Fibroblast of skin of right biceps (primary cell): ENCODE measurements at places on chromosomes 16 and 17.

DNA sequence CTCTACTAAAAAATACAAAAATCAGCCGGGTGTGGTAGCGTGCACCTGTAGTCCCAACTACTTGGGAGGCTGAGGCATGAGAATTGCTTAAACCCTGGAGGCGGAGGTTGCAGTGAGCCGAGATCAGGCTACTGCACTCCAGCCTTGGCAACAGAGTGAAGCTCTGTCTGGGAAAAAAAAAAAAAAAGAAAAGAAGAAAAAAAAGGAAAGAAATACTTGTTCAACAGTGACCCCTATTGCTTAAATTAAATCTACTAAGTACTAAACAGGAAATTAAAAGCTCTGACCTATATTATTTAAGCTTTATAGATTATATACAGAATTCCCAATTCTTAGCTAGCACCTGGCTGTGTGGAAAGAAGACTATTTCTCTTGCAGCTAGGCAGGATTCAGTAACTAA lies 48.9 kb downstream of the FBXL20 start:
- no peak for DNase-seq

DNA sequence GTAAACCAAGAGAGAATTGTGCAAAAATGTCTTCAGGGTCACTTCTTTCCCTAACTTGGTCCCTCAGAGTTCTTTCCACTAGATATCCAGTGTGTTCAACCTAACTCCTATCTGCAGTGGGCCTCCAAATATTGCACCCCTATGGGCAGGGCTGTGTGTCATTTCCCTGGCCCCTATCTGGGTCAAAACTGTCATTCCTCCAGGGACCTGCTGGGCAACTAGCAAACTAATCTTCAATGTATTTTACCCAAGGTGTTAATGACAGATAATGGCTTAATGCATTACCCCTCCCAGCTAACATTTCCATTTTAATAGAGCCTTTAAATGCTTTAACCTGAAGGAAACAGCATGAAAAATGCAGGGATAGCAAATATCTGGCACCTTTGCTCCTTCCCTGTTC lies 25.8 kb upstream of the SKAP1 start:
- DNase-seq = no peak

GRCh38 chr17:74759243-74759801 lies 10.9 kb downstream of the NHERF1 start:
- DNase-seq = no peak

DNA sequence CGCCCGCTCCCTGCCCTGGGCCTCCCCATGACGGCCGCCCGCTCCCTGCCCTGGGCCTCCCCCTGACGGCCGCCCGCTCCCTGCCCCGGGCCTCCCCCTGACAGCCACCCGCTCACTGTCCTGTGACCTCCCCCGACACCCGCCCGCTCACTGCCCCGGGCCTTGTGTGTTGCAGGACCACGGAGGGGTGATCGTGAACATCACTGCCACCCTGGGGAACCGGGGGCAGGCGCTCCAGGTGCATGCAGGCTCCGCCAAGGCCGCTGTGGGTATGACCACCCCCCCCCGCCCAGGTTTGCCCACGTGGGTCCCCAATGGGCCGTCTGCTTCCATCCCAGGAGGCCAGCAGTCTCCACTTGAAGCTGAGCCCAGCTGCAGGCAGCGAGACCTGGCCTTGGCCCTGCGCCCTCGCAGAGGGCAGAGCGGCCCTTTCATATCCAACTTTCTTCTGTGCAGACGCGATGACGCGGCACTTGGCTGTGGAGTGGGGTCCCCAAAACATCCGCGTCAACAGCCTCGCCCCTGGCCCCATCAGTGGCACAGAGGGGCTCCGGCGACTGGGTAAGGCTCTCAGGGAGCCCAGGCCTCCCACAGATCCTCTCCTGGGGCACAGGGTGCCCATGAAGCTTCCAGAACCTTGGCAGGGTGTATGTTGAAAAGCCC lies 9.0 kb downstream of the DECR2 start:
- no peak for DNase-seq

- DNase-seq = peak; percentile 4
Measured at GRCh38 chr16:50151756-50152155, 1.4 kb upstream of the TENT4B start.

GRCh38 chr16:56961386-56961785 lies 364 bp upstream of the CETP start:
- no peak for DNase-seq

DNA sequence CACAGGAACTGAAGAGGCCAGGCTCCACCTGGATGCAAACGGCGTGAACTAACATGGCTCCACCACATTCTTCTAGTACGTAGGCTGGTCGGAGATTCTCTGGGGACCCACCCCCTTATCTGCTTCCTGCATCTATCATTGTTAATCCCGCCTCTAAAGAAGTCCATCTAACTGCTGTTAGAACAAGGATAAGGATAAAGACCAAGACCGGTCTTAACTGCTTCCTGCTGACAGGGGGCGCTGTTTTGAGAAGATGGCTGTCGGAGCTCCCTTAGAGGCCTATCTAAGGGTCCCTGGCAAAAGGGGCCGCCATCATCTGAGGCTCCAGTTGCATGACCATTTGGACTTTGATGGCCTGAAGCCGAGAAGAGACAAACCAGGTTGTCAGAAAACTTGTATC lies 25.8 kb upstream of the TNFSF12 start:
- peak; percentile 17 for DNase-seq

GRCh38 chr16:86288716-86289294 lies 221.5 kb upstream of the FOXF1 start:
- no peak for DNase-seq

DNA sequence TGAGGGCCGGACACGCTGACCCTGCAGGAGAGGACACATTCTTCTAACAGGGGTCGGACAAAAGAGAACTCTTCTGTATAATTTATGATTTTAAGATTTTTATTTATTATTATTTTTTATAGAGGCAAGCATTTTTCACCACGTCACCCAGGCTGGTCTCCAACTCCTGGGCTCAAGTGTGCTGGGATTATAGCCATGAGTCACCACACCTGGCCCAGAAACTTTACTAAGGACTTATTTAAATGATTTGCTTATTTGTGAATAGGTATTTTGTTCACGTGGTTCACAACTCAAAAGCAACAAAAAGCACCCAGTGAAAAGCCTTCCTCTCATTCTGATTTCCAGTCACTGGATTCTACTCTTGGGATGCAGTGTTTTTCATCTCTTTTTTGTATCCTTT lies 2.3 kb upstream of the SERPINF1 start:
- no peak for DNase-seq

- DNase-seq = no peak
Measured at GRCh38 chr16:57489229-57489628, 2.9 kb upstream of the DOK4 start.

GRCh38 chr17:27236717-27237315 lies 57.1 kb upstream of the WSB1 start:
- DNase-seq = peak; percentile 59

DNA sequence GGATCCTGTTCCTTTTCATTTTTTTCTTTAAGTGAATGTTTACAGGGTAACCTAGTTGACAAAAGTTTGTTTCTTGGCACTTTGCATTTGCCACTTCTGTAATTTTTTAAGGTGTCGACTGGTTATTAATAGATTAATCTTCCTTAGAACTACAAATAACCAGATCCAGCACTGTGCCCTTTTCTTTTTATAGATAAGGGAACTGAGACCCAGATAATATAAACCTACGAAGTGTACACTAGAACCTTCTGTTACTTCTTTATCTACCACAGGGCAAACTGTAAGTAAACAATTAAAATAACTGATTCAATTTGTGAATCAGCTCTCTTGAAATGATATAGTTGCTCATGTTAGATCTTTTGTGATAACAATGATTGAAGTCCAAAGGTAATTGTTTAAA lies 55.4 kb downstream of the NLK start:
- DNase-seq = no peak

- DNase-seq = no peak
Measured at GRCh38 chr16:57977418-57978069, 6.6 kb upstream of the CNGB1 start.

GRCh38 chr16:795580-796229 lies 4.8 kb downstream of the GNG13 start:
- no peak for DNase-seq

DNA sequence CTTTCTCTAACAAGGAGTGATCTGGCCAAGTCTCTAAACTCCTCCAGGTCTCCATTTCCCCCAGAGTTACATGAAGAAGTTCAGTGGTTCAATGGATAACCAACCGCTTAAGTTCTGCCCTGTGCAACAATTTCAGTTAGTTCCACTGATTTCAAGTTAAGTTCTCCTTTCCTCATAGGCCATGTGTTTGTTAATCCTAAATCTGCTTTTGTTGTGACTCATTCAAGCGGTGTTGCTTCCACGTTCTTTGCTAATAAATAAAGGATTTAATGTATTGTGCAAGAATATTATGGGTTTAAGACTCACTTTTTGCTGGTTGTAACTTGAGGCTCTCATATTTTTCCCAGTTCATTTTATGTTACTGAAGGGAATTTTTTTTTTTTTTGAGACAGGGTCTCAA lies 36.3 kb downstream of the GNA13 start:
- peak; percentile 74 for DNase-seq

GRCh38 chr17:35315283-35315682 lies 58.1 kb downstream of the SLFN11 start:
- peak; percentile 96 for DNase-seq

DNA sequence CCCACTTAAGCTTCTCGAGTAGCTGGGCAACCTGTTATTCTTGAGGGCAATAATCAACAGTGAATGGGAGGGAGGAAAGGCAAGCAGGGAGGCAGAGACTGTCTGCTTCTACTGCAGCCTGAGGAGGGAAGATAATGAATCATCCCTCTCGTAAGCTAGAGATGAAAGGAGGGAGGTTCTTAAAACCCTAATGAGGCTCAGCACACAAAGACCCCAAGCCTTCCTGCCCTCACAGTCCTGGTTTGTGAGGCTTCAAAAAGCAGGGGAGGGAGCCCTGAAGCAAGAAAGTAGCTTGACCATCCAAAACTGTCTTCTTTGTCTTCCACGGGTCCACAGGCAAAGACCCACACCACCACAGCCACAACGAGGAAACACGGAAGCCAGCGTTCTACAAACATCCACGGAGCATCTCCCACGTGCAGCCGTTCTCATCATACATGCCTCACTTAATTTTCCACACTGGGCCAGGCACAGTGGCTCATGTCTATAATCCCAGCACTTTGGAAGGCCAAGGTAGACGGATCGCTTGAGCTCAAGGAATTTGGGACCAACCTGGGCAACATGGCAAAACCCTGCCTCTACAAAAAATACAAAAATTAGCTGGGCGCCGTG lies 1.8 kb downstream of the PIK3R5 start:
- DNase-seq = no peak

- no peak for DNase-seq
Measured at GRCh38 chr16:66442502-66443268, 15.6 kb downstream of the BEAN1 start.

GRCh38 chr16:89660146-89660545 lies 2.5 kb downstream of the SPATA33 start:
- DNase-seq = no peak
